ENCODE measurements at places on chromosomes 4 and X. TPM values are rescaled to one million over a fixed set of nuclear protein-coding genes. Genes with fewer than 3 reads are reported as not detected.

DNA sequence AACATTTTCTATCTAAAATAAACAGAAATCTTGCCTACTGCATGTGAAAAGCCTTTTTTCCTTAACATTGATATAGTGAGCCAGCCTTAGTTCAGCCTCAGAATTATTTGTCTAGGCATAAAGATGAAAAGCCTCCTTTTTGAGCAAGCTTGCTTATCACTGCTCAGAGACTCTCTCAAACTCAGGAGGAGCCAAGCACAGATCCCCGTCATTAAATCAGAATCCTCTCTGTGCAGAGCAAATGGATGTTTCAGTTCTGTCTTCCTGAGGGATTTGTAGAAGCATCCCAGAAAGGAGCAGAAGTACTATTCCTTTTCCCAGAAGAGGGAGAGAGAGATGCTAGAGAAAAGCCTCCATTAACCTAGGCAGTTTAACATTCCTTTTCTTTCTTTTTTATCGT lies 186.9 kb upstream of the LNX1 start:
- ATAC-seq = no peak

DNA sequence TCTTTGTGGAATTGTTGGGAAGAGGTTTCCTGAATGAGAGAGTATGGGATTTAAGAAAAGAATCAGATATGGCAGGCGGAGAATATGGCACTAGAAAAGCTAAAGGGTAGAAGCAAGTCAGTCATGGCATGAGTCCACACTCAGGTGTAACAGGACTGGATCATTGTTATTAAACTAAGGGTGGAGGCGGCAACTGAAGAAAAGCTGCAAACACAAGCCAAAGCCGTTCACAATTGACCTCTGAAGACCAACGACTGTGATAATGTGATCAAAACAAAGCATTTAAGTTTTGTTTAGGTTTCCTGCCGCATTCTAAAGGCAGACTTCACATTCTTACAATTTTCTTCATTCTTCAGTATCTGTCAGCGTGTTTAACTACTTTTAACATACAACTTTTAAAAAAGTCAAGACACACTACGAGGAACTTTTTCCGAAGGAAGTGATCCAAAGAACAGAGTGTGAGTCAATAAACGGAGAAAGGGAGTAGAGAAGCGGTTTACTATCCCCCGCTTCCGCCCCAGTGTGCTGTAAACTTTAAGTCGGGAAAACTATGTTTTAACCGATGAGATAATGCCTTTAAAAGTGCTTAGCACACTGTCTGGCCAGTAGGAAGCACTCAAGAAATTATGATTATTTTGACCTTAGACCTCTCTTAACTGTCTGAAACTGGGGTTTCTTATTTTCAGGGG lies 909 bp upstream of the SLAIN2 start:
- no peak for ATAC-seq

- ATAC-seq = no peak
These were observed 55.7 kb downstream of the TIGD2 start for GRCh38 chr4:89166971-89167475.

DNA sequence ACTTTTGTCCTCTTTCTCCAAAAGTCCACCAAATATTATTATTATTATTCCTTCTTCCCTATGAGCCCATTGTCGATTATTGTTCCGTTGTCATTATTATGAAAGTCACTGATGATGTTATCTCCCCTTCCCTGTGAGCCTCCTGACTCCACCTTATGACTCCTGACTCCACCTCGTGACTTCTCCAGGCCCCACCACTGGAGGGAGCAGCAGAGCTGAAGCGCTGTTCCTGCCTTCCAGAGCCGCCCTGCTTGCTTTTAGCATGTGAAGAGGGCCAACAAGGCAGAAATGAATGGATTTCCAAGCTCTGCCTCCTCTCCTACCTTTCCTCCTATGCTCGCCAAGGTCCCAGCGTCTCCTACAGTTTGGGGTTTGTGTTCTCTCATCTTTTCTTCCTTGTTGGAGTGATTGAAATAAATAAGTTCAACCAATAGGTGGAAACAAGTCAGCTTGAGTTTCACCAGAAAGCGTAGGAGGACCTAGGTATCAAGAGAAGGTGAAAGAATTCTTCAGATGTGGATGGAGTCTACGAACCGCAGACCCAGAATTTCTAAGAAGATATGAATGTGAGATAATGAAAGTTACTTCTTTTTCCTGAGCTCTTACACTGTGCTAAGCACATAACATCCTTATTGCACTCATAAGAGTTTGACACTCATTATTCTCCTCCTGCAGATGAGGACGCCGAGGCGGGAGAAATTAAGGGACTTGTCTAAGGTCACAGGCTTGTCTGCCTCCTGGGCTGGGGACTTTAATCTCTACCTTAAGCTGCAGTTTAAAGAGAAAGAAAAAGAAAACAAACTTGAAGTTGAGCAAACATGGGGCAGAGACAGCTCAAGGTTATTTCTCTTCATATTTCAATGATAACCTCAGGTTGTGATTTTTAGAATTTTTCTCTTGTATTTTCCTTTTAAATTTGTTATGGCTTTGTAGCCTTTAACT lies 26.1 kb downstream of the IGSF1 start:
- no peak for ATAC-seq

Gene HPSE
- 8.8 TPM for total RNA-seq

DNA sequence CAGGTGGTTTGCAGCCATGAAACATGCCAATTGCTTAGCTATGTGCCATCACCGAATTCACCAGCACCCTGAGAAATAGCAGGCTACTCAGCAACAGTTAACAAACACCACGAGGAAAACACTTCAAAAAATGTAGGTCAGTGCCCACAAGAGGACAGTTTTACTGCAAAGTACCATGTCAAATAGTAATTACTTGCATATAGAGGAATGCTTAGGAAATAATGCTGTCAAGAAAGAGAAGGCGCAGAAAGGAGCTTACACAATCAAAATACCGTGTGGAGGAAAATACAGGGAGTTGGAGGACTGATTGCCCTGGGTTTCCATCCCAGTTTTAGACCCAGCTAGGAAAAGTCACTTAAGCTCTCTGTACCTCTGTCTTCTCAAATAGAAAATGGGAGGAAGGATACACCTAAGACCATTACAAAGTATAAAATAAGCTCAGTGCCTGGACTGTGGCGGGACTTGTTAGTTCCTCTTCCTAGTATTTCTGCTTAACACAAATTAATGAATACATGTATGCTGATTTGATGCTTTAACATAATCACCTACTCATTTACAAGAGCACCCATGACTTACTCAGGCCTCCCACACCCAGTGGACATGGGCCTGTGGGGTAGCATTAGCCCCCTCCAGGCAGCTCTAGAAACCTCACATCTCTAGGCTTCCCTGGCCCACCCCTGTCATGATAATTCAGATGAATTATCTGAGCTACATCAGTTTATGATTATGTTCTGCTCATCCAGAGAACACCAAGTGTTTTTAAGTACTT lies 44.5 kb upstream of the IL21 start:
- ATAC-seq = peak; percentile 18

DNA sequence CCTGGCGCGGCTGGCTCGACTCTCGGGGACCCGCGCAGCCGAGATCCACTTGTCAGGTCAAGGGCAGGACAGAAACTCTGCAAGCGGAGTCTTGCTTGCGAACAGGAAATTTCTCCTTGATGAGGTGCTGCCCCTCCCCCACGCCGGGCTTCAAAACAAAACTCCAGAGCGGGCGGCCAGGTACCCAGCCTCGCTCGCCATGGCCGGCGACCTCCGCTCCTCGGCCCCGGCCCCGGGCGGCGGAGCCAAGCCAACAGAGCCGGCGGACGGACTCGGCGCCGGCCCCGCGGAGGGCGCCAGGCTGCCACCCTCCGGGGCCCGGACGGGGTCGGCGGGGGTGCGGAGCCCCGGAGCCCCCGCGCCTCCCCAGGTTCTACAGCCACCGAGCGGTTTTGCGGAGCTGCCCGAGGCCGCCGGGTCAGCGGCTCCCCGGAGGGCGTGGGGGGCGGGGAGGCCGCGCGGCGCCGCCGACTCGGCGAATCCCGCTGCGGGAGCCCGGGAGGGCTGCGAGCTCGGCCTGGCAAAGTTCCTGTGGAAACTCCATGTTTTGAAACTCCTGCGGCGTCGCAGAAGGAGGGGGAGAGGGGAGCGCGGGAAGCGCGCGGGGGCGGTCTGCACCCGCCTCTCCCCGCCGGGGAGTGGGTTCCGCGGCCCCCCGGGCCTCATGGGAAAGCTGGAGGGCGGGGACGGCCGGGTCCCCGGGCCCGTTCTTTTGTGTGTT lies 11.7 kb upstream of the BCOR start:
- ATAC-seq = no peak

GRCh38 chrX:70172221-70172620 lies 5.1 kb upstream of the DGAT2L6 start:
- ATAC-seq = peak; percentile 64

GRCh38 chr4:53557669-53558064 lies 33.6 kb downstream of the LNX1 start:
- ATAC-seq = no peak

GRCh38 chrX:13102636-13103035 lies 58.2 kb upstream of the FAM9C start:
- ATAC-seq = no peak

Gene SULT1E1
- total RNA-seq = 4.6 TPM

Gene TCEAL3
- 34.8 TPM for total RNA-seq

DNA sequence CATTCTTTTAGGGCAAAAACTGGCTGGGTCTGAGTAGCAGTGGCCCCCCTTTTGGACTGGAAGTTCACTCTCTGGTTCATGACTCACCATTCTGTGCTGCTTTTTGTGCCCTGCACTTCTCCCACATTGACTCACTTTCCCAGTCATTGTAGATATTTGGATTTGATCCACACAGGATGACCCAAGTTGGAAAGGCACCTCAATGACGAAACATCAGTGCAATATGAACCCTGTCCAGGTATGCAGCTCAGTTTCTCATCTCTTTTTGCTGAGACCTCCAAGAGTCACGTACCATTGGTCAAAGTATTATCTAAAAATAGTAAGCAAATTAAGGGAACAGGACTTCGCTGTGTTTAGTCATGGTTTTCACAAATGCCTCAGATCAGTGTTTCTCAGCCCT lies 92.7 kb downstream of the CBLL2 start:
- ATAC-seq = no peak

GRCh38 chrX:3415011-3415410 lies 68.6 kb upstream of the MXRA5 start:
- no peak for ATAC-seq

Gene DCHS2
- 0.51 TPM for total RNA-seq

GRCh38 chr4:84944947-84945346 lies 21.5 kb downstream of the WDFY3 start:
- ATAC-seq = no peak

GRCh38 chrX:40843643-40844042 lies 108.3 kb upstream of the MED14 start:
- no peak for ATAC-seq

Gene PRR32
- not detected for total RNA-seq

Gene IL21
- 0.41 TPM for total RNA-seq

GRCh38 chrX:111035991-111036390 lies 60.0 kb upstream of the PAK3 start:
- no peak for ATAC-seq

DNA sequence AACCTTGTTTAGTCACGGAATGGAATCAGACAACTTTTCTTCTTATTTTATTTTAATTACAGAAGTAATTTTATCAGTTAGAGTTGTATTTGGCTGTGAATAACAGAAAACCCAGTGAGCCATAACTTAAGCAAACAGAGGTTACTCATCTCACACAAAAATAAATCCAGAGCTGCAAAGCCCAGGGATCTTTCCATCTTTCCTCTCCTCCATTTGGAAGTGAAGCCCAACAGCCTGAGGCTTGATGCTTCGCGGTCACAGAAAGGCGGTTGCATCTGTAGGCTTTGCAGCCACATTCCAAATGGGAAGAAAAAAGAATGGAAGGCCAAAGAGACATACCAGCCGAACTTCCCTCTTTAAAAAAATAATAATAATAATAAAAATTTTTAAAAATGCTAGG lies 22.6 kb downstream of the CHRNA9 start:
- no peak for ATAC-seq

Gene WDFY3
- total RNA-seq = 48.0 TPM

- no peak for ATAC-seq
These were observed 93.4 kb upstream of the SHOX start for GRCh38 chrX:537151-537550.

DNA sequence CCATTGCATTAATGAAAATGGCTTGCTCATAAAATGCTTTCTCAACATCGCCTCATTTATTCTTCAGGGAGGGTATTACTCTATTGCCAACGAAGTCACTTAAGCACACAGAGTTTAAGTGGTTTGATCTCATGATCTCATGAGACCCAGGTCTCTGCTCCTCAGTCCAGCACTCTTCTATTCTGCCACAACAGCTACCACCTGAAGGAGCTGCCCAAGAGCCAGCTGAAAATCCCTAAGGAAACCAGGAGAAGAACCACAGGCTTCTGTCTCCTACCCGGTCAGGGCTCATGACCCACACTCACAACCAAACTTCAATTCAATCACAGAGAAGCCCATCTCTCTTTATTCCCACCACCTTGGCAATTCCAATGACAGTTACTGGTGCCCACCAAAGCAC lies 85.5 kb upstream of the GPM6B start:
- ATAC-seq = no peak

- no peak for ATAC-seq
These were observed 71.8 kb upstream of the PTPN13 start for GRCh38 chr4:86522349-86522748.

- ATAC-seq = no peak
These were observed 25.6 kb downstream of the KDM6A start for GRCh38 chrX:44898411-44899221.
